Suppressor macrophage (primary cell): ENCODE measurements at places on chromosomes 11 and 22.
A peak's percentile ranks its signal among the peaks of the same experiment; 100 is the strongest.

DNA sequence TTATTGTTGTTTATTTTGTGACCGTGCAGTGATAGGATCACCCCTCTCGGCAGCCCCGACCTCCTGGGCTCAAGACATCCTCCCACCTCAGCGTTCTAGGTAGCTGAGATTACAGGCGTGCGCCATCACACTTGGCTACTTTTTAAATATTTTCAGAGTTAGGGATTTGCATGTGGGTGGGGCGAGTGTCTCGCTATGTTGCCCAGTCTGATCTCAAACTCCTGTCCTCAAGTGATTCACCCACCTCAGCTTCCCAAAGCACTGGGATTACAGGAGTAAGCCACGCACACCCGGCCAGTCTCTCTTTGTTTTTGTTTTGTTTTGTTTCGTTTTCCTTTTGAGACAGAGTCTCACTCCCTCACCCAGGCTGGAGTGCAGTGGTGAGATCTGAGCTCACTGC lies 1.2 kb upstream of the INTS5 start:
- no peak for DNase-seq

GRCh38 chr22:32731372-32731771 lies 70.1 kb upstream of the TIMP3 start:
- DNase-seq: no peak

DNA sequence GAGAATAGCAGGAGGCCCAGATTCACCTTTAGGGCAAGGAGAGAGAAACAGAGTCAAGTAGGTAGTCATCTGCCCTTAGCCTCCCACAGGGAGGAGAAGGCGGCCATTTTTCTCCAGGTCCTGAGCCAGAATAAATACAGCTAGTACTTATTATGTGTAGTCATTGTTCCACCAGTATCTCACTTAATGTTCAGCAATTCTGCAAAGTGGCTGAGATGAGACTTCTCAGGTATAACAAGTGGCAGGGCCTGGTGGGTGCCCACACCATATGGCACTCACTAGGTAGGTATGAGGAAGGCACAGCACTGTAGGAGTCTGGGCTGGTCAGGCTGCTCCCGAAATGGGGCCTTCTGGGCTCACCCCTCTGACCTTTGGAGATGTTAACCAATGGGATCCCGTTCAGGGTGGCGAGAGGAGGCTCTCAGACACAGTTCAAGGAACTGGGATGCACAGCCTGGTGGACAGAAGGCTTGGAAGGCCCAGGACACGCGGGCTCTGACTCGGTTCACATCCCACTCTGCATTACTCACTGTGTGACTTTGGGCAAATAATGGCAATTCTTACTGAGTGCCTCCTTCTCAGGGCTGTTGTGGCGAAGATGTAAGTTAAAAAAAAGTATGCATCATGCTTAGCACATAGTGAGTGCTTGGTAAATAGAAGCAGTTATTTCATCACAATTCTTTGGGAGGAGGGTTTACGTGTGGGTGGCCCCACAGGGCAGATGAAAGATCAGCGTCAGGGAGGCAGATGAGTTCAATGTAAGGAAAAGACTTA lies 25.1 kb downstream of the RTN4RL2 start:
- peak; percentile 89 for DNase-seq

DNA sequence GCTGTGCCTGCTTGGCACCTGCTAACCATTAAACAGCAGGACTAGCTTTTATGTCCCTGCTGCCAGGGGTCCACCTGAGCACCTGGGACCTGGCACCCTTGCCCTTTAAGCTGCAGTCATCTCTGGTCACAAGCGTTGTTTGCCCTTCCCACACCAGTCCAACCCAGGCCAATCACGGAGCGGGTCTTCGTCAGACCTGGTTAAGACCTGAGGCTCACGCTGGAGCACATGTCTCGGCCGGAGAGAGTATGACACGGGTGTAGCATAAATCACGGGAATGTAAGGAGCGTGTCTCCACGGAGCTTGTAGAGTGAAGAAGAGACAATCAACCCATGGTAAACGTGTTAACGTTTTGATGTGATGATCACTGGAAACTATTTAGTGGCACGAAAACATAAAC lies 847.3 kb downstream of the BRD1 start:
- no peak for DNase-seq
